ENCODE measurements at places on chromosomes 12 and 14.
A peak's percentile ranks its signal among the peaks of the same experiment; 100 is the strongest.

GRCh38 chr14:21846227-21846885, 172.7 kb upstream of the OR4E1 start:
- no peak for DNase-seq

- no peak for DNase-seq
Observed at GRCh38 chr12:3071107-3071506, 6.1 kb upstream of the TSPAN9 start.

DNA sequence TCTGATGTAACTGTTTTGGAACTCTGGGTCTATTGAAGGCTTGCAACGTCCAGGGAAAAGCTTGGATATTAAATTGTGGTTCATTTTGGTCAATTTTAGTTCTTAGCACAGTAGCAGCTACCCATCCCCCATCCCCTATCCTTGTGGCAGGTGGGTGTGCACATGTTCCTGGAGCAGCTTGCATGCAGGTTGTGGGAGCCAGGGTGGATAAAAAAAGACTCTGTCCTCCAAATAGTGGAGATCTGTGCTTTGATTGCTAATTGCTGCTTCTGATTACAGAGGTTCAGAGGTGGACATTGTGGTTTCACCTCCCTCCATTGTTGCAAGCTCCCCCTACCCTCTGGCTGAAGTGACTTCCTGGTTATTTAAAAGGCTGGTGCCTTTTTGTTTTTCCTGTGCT, 23.1 kb downstream of the ATP23 start:
- DNase-seq = no peak

DNA sequence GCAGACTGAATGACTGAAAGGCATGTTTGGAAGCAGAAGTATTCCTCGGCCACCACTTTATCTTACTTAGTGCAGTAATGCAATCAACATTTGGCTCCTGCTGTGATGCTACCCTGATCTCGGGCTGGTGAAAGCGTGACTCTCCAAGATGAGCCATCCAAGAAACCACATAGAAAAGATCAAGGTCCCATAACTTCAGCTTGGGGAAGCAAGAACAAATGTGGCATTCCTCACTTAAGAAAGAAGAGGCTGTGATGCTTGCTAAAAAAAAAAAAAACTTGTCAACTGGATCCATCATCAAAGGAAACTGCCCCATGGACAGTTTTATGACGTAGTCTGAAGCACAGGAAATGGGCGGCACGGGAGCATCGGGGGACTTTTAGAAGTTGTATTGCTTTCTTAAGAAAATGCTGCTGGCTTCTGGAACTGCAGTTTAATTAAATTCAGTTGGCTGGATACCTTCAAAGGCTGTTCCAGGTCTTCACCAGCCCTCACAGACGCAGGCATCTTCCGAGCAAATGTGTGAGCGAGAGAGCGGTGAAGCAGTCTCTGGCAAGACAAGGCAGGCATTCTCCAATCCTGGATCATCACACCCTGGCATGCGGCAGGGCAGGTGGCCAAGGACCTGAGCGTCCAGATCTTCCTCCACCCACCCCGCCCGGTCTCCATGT, 38.2 kb upstream of the MAP1LC3B2 start:
- no peak for DNase-seq

GRCh38 chr12:56991319-56992246, 14.8 kb downstream of the ZBTB39 start:
- peak; percentile 66 for DNase-seq

DNA sequence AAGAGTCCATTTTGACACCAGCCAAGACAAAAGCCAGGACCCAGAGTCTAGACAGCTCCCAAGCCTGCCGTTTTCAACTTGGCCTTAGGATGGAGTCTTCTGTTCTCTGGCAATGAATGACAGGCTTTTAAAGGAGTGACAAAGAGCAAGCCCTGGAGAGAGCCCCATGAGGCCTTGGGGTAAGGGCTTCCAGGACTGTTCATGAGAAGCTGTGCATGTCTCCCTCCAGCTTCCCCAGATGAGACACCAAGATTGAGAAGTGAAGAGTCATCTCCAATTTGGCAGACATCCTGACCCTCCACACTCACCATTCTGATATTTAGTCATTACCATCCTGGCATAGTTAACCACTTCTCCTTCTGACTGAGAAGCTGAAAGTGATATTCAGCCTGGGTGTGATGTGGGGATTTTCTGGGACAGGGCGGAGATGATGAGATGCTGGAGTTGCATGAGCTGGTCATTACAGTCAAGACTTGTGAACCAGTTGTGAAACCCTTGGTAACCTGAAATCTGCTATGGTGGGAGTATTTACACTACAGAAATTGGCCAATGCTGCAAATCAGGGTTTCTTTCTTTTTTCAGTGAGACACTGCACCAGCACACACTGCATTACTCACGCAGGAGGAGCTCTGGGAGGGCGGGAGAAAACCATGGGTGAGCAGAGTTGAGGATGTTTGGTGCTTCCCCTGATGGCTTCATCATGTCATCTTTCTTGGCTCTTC, 77.8 kb downstream of the VCPKMT start:
- DNase-seq = no peak

GRCh38 chr12:58745348-58746125, 174.8 kb downstream of the LRIG3 start:
- DNase-seq = no peak

GRCh38 chr14:78992867-78993266, 822.7 kb downstream of the NRXN3 start:
- DNase-seq = no peak

DNA sequence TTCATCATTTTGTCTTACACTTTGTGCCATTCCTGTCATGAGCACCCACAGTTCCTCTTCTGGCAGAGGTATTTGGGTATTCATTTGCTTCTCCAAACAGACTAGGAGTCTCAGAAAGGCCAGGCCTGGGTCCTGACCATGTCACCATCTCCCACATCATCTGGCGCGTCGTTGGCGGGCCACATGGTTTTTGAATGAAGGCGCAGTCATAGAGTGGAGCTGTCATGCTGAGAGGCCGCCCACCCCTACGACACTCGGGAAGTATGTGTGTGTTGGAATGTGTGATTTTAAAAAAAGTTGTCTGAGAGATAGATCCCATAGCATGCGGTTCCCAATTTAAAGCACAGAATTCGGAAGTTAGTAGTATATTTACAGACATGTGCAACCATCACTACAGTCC, 15.6 kb upstream of the TTC7B start:
- peak; percentile 10 for DNase-seq

DNA sequence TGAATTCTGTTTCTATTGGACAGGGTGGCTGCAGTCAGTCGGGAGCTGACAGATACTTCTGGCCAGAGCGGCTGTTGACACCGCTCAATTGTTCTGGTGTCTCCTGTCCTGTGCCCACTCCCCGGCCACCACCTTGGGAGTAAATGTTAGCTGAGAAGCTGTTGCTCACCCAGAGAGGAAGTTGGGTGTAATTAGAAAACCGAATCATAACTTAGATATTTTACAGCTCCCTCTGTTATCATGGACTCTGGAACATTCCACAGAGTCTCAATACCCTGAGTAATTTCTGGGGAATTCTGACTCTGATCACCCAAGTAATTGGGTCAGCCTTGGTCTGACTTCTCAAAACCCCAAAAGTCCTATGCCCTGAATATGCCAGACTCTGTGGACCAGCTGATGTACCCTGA, 58.3 kb upstream of the RFLNA start:
- no peak for DNase-seq

DNA sequence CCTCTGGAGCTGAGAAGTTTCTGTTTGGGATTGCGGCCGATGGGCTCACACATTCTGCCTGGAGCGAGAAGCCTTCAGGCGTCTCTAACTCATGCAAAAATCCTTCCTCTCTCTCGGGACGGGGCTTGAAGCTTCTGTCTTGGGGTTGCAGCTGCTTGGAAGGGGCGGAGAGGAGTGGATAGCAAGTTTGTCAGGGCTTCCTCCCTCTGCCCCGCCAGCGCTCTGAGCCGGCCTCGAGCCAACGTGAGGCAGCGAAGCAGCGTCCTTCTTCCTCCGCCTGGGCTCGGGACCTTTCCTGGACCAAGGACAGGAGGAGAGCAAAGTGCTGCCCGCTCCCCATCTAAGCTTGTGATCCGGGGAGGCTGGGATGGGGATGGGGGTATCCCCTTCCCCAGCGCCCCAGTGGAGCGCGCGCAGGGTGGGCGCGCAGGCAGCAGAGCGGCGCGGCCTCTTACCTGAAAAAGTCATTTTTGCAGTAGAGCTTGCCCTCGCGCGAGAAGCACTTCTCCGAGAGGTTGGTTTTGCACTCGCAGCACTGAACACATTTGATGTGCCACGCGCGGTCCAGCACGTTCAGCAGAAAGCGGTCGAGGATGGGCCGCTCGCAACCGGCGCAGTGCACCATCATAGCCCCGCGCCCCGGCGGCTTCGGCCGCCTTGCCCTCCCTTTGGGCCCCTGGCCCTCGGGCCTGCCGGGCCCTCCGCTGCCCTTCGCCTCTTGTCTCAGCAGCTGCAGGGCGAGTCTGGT, 626 bp downstream of the LHX5 start:
- no peak for DNase-seq

DNA sequence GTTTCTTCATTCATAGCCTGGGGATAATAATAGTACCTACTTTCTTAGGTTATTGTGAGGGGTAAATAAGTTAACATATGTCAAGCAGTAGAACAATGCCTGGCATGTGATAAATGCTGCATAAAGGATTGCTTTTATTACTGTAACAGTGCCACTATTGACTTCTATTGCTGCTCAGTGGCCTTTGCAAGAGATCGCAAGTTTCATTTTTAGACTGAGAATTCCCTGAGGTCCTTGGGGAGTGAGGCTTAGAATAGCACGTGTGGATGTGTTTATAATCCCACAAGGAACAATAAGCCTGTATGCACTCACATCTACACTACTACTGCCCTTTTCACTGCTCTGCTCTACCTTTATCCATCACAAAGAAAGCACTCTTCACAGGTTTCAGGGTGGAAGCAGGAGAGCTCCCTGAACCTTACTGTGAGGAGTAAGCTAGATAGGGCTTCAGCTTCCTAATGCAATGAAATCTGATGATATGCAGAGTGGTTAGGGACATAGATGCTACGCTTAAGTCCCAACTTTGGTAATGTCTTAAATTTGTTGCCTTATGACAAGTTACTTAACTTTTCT, 302.6 kb downstream of the SNAPC1 start:
- DNase-seq = no peak

- DNase-seq = no peak
Observed at GRCh38 chr14:104664107-104664506, 25.3 kb upstream of the INF2 start.

DNA sequence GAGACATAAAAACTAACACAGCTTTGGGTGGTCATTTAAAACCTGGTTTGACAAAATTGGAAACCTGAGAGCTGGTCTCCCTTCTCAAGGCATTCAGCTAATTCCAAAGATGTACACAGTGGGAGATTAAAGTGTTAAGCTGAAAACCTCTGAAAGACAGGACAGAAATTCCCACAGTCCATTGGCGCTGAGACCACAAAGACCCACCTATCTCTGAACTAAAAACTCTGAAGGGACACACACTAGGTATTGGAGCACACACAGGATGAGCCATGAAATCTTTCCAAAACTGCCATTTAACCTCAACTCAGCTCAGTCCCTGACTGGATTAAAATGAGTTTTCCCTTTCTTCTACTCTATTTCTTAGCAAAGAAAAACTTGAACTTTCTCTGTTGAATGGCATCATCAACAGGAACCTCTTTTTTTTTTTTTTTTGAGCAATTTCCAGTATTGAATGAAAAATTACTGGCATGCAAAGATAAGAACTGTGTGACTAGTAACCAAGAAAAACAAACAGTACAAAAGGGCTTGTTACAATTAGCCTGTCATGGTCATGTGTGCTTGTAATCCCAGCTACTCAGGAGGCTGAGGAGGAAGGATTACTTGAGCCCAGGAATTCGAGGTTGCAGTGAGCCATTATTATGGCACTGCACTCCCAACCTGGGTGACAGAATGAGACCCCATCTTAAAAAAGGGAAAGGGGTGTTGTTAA, 82.4 kb downstream of the IPO8 start:
- no peak for DNase-seq

DNA sequence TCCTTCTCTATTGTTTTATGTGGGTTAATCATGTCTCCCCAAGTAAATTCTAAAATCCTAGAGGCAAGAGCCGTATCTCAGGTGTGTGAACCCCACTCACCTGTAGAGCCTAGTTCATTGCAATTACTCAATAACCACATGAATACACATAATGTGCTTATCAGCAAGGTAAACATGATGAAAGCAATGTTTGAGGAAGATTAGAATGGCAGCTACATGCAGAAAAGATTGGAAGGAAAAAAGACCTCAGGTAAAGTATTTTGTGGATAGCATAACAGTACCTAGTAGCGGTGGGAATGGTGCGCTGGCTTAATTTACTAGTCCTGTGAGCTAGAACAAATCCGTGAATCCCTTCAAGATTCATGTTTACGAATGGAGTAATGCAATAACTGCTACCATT, 5.3 kb upstream of the KRAS start:
- DNase-seq = no peak

- peak; percentile 29 for DNase-seq
Observed at GRCh38 chr14:24806061-24806678, 172.2 kb upstream of the GZMB start.

DNA sequence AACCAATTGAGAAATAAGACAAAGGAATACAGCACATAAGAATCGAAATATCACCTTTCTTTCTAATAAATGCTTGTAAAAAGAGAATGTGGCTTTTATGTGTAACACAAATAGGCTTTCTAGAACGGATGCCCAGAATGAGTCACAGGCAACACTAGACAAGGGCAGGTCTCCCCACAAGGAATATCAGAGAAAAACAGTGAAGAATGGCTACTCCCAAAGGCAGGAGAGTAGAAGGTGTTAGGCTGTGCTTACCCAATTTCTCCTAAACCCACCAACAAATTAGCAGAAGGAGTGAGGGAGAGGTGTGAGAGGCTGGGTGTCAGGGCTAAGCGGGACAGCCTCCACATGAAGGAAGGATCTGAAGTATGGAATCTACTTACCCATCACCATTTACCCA, 55.2 kb downstream of the GALNT4 start:
- DNase-seq = no peak

DNA sequence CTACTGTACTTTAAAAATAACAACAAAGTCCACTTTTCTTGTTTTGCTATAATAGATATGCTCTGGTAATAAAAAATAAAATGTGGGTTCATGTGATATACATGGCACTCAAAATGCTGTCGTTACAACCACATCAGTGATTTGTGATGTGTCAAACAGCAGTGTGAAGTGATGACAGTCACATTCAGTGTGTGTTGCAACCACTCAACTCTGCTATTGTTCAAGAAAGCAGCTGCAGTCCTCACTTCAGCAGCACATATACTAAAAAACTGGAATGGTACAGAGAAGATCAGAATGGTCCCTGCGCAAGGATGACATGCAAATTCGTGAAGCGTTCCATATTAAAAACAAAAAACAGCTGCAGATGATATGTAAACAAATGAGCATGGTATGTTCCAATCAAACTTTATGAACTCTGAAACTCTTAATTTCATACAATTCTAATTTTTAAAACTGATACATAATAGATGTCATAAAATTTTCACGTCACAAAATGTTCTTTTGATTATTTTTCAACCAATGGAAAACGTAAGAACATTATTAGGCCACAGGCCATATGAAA, 6.7 kb downstream of the TRMT5 start:
- no peak for DNase-seq

GRCh38 chr12:31207799-31208465, 118.0 kb downstream of the SINHCAF start:
- DNase-seq = no peak

- DNase-seq = no peak
Observed at GRCh38 chr14:35390577-35391387, 13.8 kb downstream of the NFKBIA start.

GRCh38 chr14:103765526-103765925, 49.9 kb downstream of the ZFYVE21 start:
- DNase-seq = no peak

Measured in psoas muscle (tissue), 8 donors.